Activated CD4-positive, alpha-beta T cell treated with anti-CD3 and anti-CD28 coated beads, Interleukin-2, amount 10 ng/mL, durations not matched to agents 24 days and 14 days (primary cell): ENCODE measurements at places on chromosomes 2 and 18. TPM values are rescaled to one million over a fixed set of nuclear protein-coding genes. Genes with fewer than 3 reads are reported as not detected.
A peak's percentile ranks its signal among the peaks of the same experiment; 100 is the strongest.

DNA sequence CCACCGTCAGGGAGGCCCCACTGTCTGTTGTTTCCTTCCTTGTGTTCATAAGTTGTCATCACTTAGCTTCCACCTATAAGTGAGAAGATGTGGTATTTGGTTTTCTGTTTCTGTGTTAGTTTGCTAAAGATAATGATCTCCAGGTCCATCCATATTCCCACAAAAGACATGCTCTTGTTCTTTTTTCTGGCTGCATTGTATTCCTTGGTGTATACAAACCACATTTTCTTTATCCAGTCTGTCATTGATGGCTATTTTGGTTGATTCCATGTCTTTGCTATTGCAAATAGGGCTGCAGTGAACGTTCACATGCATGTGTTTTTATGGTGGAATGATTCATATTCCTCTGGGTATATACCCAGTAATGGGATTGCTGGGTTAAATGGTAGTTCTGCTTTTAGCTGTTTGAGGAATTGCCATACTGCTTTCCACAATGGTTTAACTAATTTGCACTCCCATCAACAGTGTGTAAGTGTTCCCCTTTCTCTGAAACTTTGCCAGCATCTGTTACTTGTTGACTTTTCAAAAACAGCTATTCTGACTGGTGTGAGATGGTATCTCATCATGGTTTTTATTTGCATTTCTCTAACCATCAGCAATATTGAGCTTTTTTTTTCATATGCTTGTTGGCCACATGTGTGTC, 156.6 kb upstream of the NOSTRIN start:
- peaks cover 7% of the 10 kb centered on the region for H3K4me1 ChIP-seq
- H3K36me3 ChIP-seq: peaks cover 7% of the 10 kb centered on the region
- H3K27me3 ChIP-seq: no peaks in the 10 kb centered on the region
- H3K4me3 ChIP-seq: no peak overlapping the region

Gene ZAP70
- total RNA-seq: 240 and 242 TPM in 2 replicates

- H3K36me3 ChIP-seq: no peaks in the 10 kb centered on the region
- H3K27ac ChIP-seq: no peak overlapping the region
- H3K27me3 ChIP-seq: no peaks in the 10 kb centered on the region
- no peaks in the 10 kb centered on the region for H3K4me1 ChIP-seq
- no peak overlapping the region for H3K4me3 ChIP-seq
These were observed 48.7 kb upstream of the RGPD4 start for GRCh38 chr2:107777974-107778373.

Gene ACADL
- total RNA-seq: not detected in 2 replicates

DNA sequence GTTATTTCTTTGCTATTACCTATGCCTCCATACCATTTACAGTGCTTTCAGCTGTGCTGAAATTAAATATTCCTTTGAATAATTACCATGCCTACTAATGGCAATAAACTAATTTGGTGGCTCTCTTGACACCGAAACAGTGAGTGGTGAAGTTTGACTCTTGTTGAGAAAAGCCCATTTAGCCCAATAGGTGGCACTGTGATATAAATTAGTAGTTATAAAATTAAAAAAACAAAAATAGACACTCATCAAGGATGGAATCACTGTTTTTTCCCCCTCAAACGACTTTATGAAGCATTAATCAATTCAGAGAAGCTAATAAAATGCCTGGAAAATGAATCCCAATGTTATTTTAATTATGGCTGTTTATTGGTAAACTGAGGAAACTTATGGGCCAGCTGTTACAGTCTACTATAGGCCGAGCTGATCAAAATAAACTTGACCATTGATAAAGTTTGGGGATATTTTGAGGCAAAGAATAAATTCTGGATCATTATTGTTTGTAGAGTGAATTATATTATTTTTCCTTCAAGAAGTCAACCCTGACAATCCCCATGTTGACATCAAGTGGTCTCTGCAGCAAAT, 339.6 kb downstream of the TRIB2 start:
- H3K4me1 ChIP-seq: no peaks in the 10 kb centered on the region
- H3K27ac ChIP-seq: no peak overlapping the region
- H3K36me3 ChIP-seq: no peaks in the 10 kb centered on the region
- H3K4me3 ChIP-seq: no peak overlapping the region

- no peaks in the 10 kb centered on the region for H3K4me1 ChIP-seq
- no peaks in the 10 kb centered on the region for H3K27me3 ChIP-seq
- H3K4me3 ChIP-seq: no peak overlapping the region
These were observed 15.1 kb upstream of the CCBE1 start for GRCh38 chr18:59712311-59712710.

- no peak overlapping the region for H3K27ac ChIP-seq
- H3K36me3 ChIP-seq: peaks cover 11% of the 10 kb centered on the region
- H3K27me3 ChIP-seq: no peaks in the 10 kb centered on the region
- no peak overlapping the region for H3K4me3 ChIP-seq
- DNase-seq: peak; percentile 82
These were observed 156.0 kb downstream of the TGIF1 start for GRCh38 chr18:3605954-3606443.

- no peaks in the 10 kb centered on the region for H3K27me3 ChIP-seq
- H3K4me1 ChIP-seq: no peaks in the 10 kb centered on the region
- H3K27ac ChIP-seq: no peak overlapping the region
- H3K4me3 ChIP-seq: no peak overlapping the region
- DNase-seq: no peak
These were observed 151.6 kb downstream of the GLI2 start for GRCh38 chr2:120887320-120887697.

DNA sequence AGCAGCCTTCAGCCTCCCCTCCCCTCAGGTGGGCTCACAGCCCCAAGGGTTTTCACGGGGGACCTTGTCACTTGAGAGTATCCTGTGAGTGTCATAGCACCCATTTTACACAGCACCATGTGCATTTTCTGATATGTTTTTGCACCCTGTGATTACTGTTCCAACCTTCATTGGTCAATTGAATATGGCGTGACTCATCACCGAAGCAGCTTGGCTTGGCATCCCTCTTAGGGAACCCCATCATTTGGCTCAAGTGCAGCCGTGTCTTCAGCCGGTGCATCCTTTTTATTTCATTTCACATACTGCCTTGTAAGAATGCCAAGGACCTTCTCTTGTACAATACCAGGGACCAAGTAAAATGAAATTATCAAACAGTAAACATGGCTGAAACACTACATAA, 57.6 kb downstream of the NPAS2 start:
- DNase-seq: no peak
- H3K4me3 ChIP-seq: no peak overlapping the region
- H3K36me3 ChIP-seq: no peaks in the 10 kb centered on the region
- H3K27me3 ChIP-seq: no peaks in the 10 kb centered on the region

Gene CEBPZOS
- 43.4 and 46.6 TPM in 2 replicates for total RNA-seq
